ENCODE measurements at places on chromosomes 4 and X.
A peak's percentile ranks its signal among the peaks of the same experiment; 100 is the strongest.

DNA sequence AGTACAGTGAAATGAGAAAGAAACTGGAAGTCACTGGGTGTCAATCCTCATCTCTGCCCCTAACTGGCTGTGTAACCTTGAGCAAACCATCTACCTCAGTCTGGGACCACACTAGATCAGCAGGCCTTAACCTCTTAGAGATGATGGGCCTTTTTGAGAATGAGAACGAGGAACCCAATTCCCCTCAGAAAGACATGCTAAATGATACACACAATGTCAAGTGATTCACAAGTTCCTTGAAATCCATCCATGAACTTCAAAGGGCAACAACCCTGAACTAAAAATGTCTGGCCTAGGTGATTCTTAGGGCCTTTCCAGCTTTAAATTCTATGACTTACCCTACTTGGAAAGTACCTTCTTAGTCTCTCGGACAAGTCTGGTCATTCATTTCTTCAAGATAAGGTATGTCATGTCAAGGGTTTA, 47.4 kb downstream of the ACSL4 start:
- DNase-seq = no peak

- no peak for DNase-seq
Observed at GRCh38 chr4:151323667-151324066, 1.7 kb downstream of the SH3D19 start.

- DNase-seq = no peak
Observed at GRCh38 chr4:41784191-41784979, 35.9 kb upstream of the PHOX2B start.

DNA sequence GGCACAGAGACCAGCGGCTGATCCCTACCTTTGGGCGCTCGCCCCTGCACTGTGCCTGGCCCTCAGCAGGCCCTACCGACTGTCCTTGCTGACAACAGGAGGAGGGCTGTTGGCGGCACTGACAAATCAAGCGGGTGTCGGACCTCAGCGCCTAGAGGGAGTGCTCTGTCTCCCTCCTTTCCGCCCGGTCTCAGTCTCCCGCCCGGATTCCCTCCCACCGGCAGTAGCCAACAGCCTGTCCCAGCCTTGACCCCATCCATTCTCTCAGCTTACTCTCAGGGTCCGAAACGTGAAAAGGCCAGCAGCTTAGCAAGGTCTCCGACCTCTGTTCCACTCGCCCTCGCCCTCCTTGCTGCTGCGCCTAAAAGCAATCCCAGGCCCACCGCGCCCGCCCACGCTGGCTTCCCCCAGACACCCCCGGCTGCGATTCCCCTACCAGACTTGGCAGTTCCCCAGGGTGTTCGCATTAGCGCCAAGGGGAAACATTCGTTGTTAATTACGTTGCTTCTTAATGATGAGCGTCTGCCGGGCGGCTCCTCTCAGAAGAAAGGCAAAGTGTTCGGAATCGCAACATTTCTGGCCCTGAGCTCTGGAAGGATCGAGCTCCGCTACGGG, 96.2 kb downstream of the SOWAHB start:
- DNase-seq = peak; percentile 67

- no peak for DNase-seq
Observed at GRCh38 chr4:72887152-72887551, 182.4 kb downstream of the COX18 start.

DNA sequence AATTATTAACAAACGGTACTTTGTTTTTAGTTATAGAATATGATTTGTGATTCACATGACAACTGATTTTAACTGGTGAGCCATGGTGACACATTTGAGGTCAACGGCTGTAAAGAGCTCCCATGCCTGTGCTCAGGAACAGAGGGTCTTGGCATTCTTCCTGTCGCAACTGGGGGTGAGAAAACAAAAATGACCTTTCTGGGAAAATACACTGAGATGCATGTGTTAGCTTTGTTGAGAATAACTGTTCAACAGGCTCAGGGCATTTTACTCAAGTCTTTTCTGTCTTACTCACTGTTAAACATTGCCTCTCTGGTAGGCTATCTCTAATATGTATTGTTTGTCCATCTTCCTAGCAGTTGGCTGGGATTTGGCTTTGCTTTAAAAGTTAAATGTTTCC, 57.1 kb upstream of the HPGD start:
- no peak for DNase-seq

GRCh38 chr4:41144812-41145211, 69.5 kb downstream of the APBB2 start:
- DNase-seq = no peak

GRCh38 chr4:151862766-151863165, 102.0 kb upstream of the GATB start:
- DNase-seq = no peak

- no peak for DNase-seq
Observed at GRCh38 chr4:137651128-137651527, 118.8 kb upstream of the PCDH18 start.

DNA sequence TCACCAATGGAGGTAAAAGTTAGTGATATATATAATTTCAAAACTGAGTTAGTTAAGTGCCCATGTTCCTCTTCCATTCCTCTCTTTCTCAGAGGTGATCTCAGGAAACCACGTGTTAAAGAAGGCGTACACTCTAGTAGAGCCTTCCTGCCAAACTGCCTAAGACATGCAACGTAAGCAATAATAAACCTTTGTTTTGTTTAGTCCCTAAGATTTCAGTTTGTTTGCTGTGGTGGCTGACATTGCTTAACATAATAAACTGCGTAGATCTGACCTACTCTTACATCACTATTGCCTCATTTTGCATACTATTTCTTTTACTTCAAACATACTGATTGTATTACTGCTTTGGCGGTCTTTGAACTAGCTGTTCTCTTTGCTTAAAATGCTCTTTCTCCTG, 99.2 kb downstream of the JADE1 start:
- DNase-seq = no peak

GRCh38 chr4:53189011-53189410, 176.8 kb downstream of the SCFD2 start:
- DNase-seq = no peak

DNA sequence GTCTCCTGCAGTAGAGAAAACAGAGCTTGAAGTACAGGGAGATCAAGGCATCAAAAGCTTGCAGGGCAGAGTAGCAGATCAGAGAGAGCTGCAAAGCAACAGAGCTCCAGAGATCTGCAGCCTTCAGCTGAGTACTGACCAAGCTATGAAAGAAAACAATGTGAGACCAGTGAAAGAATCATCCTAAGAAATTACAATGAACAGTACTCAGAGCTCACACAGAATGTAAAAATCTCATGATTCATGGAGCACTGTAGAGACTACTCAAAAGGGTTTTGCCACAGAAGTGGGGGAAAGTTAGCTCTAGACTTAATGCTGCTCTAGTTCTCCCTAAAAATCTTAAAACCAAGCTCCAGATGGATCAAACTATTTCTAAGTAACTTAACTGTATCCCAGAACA, 80.0 kb upstream of the MAB21L2 start:
- no peak for DNase-seq

GRCh38 chr4:140252742-140253555, 99.0 kb upstream of the MAML3 start:
- peak; percentile 71 for DNase-seq

DNA sequence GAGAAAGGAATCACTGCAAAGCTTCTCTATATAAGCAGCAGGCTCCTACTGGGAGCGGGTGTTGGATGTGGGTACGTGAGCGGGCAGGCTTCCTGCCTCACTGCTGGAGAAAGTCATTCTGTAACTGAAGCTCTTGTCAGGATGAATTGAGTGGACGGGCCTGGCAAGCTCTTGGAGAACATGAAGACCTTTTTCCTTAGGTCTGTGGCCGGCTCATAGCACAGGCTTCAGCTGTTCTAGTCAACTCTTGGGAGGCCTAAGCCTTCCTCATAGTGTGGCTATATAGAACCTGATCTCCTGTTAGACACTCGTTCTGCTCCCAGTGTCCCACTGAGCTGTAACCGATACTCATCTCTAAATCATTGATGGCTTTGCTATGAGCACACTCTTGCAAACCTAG, 108.2 kb upstream of the GPC4 start:
- DNase-seq = no peak

DNA sequence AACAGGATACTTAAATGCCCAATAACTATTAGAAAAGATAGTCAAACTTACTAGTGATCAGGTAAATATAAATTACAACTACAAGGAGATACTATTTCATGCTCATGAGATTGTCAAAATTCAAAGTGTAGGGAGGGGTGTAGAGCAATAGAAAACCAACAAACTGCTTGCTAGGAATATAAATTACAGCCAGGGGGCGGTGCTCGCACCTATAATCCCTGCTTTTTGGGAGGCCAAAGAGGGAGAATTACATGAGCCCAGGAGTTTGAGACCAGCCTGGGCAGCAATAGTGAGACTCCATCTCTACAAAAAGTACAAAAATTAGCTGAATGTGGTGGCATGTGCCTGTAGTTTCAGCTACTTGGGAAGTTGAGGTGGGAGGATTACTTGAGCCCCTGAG, 556.5 kb upstream of the NR3C2 start:
- no peak for DNase-seq

GRCh38 chrX:77167993-77168392, 279.2 kb upstream of the FGF16 start:
- DNase-seq = no peak

DNA sequence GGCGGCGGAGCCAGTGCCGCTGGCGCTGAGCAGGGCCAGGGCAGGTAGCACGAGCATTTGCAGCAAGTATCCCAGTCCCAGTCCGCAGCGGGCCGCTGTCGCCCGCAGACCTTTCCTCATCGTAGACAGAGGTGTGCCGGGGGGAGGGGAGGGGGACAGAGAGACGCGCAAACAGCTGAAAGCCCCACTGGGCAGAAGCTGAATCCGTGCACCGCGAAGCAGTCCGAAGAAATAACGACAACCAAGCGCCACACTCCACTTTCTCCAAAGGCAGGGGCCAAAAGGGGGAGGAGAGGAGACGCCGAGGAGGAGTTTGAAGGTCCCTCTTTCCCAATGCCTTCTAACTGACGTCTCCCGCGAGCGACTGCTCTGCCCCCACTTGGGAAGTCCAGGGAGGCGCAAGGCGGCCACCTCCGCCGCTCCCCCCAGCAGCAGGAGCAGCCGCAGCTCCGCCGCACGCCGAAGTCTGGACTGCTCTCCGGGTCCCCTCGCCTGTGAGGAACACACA, at the start of gene UNC5C:
TSS of gene UNC5C (minus strand) at position 236 of the 508 bp plus-strand sequence.
- peak; percentile 86 for DNase-seq

- no peak for DNase-seq
Observed at GRCh38 chr4:140330311-140330900, 43.0 kb upstream of the SCOC start.

DNA sequence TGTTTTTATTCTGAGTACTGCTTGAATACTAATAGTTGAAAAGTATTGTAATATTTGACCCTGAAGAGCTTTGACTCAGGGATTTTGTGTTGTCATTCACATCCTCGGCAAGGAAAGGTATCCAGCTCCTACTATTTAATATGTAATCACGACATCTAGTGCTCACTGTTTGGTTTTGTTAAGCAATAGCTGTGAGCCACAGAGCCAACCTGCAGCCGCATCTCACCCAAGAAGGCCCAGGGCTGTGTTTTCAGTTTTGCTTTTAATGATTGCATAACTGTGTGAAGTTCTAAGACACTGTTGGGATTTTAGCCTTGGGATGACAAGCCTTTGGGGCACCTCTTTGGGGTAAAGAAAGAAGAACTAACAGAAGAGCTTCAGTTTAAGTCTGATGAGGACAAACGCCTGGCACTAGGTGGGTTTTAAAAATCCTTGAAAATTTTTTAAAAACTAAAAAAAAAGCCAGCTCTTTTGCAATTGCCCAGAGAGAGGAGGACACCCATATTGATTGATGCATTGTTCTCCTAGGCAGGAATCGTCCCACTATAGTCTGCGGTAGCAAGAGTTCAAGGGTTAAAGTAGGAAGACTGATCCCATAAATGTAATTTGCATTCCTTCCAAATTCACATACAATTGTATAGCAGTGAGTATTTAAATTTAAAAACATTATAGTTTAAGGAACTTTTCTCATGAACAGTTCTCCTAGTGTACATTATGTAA, 157.8 kb downstream of the RELL1 start:
- no peak for DNase-seq

DNA sequence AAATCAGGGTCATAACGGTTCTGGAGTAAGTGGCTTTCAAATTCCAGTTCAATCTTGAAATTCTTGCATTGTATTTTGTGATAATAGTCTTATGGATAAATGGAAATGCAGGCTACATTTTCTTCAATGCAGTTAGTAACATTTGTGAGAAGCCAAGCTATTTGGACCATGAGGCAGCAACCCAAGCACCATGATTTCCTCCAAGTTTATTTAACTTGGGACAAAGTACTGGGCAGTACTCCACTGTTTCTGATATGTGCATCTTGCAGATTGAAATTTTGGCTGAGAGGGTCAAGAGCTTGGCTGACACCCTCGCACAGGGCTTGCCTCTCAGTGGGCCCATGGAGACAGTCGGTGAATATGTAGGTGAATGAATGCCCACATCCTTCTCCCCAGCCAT, 39.9 kb downstream of the CNGA2 start:
- no peak for DNase-seq

DNA sequence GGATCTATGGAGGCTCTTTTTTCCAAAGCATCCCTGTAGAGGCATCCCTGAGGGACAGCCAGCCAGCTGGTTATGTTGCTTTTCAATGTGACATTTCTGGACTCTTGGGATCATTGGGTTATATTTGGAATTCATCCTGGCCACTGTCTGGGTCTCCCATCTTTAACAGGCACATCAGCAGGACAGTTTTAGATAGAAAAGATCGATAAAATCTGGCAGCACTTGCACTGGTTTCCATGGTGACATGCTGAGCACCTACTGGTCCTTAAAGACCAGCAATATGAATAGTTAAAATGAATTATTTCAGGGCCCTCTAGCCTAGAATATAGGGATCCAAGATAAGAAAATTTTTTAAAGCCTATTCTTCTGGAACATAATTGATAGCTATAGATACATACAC, 151.6 kb downstream of the KDR start:
- no peak for DNase-seq

- DNase-seq = no peak
Observed at GRCh38 chr4:128384091-128384520, 96.5 kb upstream of the PGRMC2 start.

- no peak for DNase-seq
Observed at GRCh38 chrX:149296092-149296491, 209.0 kb downstream of the IDS start.

DNA sequence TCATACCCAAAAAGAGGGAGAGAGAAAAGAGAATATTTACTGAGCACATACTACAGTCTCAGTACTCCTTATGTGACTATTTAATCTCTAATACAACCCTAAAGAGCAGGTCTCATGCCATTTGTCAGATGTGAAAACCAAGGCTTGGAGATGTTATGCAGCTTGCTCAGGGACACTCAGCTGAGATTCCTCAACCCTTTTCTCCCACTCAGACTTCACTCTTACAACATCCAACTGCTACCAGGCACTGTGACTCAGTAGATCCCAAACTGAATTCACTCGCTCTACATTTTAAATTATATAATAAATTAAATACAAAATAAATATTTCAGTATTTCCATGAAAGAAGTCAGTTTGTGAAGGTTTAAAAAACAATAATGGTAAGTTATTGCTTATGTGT, 53.7 kb downstream of the TSPAN5 start:
- DNase-seq = no peak

GRCh38 chr4:113555868-113556267, 205.7 kb downstream of the CAMK2D start:
- no peak for DNase-seq

DNA sequence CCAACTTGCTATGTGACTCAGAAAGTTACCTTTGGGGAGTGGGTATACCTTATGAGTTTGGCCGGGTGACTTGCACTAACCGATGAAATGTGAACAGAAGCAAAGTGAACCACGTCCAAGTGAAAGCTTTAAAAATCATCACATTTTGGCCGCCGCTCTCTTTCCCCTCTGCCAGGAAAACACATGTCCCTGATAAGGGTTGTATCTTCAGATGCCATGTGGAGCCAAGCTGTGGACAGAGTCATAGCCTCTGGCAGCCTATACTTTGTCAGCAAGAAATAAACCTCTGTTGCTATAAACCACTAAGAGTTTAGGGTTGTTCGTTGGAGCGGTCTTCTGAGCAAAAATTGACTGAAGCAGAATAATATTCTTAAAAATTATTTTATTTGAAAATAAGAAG, 92.3 kb downstream of the PRDM5 start:
- DNase-seq = peak; percentile 56

Measured in heart left ventricle (tissue), 16 donors.